ENCODE measurements at places on chromosomes 4 and X.

- DNase-seq: no peak
Measured at GRCh38 chrX:35461164-35461563, 337.0 kb upstream of the MAGEB16 start.

DNA sequence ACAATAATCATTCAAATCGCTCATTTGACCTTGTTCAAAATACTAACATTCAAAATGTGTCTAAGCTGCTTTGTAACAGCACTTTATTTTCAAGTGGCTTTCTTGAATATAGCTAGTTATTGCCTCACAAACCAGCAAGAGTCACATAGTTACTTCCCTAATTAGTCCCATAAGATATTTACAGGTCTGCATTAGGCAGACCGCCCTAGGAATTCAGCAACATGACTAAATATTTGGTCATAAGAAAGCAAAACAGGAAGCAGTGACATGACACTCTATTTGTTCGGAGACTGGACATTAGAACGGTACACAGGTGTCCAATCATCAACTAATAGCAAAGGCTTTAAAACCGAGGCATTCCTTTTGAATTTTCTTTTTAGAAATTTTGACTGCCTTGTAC is 262.0 kb downstream of the COL25A1 start:
- DNase-seq: no peak

GRCh38 chrX:29662101-29662500 is 553.3 kb upstream of the MAGEB2 start:
- no peak for DNase-seq

- DNase-seq: no peak
Measured at GRCh38 chrX:44143061-44143602, 169.9 kb upstream of the NDP start.

GRCh38 chrX:135340831-135341230 is 31.6 kb downstream of the ETDC start:
- DNase-seq: no peak

GRCh38 chr4:77922158-77923094 is 59.8 kb downstream of the MRPL1 start:
- DNase-seq: no peak

DNA sequence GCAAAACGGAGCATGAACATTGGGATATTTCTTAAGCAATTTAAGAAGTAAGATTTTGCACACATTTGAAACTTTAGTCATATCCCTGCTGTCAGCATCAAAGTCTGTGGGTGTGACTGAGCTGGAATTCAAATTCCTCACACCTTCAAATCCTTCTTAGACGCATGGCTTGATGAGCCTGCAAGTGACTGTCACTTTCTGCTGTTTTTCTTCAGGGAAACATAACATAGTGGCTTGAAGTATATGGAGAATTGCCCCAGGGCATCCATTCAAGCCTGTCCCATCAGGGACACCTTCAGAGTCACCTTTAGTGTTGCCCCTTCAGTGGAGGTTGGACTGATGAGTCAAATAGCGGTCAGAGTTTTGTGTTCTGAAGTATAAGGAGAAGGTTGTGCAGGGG is 17.4 kb downstream of the FHDC1 start:
- DNase-seq: no peak

- peak; percentile 15 for DNase-seq
Measured at GRCh38 chr4:81164623-81165416, 50.2 kb downstream of the PRKG2 start.

DNA sequence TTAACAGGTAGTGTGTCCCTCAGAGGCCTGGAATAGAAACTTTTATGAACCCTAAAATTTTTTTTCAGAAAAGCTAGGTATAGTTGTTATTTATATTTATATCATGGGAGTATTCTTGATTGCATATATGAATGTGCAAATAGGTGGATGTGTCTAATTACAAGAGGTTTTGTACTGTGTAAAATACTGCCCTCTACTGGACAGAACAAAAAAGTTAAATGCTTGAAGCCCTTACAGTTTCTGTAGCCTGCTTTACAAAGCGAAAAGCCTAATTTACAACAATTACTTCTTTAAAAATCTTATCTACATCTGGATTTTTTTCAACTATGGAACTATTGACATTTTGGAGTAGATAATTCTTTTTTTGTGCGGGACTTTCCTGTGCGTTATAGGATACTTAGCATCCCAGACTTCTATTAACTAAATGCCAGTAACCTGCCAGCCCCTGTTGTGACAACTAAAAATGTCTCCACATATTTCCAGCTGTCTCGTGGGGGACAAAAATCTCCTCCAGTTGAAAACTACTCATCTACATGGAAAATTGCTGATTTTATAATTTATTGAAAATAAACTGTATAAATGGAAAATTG is 35.1 kb downstream of the ENPEP start:
- no peak for DNase-seq

GRCh38 chrX:69185141-69185540 is 19.9 kb upstream of the PJA1 start:
- DNase-seq: no peak

GRCh38 chr4:2673157-2673556 is 83.0 kb downstream of the TNIP2 start:
- DNase-seq: no peak

DNA sequence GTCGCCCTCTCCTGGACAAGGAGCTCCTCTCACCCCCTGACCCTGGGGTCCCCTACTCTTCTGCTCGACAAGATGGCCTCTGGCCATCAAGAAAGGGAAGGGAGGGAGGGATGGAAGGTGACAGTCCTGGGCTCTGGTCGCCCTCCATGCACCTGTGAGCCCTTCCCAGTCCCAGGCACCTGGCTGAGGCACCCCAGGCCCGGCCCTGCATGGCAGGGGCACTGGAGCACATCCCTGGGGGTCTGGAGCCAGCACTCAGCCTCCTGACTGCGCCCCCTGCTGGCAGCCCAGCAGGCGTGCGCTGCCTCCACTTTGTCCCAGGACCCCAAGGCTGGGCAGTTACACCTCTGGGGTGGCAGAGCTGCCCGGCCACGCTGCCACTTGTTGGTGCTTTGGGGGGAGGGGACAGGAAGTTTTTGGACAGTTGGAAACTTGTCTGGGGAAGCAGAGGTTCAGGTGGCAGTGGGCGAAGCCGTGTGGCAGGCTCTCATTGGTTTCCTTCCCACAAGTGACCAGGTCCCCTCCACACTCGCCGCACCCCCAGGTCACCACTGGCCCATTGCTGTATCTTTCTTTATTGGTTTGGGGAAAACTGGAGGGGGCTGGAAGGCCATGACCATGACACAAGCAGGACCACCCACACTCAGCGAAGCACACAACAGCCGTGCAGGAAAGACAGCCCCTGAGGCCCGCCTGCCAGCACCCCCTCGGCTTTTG is 4.3 kb downstream of the PNCK start:
- no peak for DNase-seq
